SK-MEL-5 (cell line): ENCODE measurements at places on chromosomes 1 and 21.

- no peak for DNase-seq
These were observed 202.3 kb upstream of the GALNT2 start for GRCh38 chr1:229864686-229865230.

- no peak for DNase-seq
These were observed 19.7 kb downstream of the FGGY start for GRCh38 chr1:59316497-59317128.

DNA sequence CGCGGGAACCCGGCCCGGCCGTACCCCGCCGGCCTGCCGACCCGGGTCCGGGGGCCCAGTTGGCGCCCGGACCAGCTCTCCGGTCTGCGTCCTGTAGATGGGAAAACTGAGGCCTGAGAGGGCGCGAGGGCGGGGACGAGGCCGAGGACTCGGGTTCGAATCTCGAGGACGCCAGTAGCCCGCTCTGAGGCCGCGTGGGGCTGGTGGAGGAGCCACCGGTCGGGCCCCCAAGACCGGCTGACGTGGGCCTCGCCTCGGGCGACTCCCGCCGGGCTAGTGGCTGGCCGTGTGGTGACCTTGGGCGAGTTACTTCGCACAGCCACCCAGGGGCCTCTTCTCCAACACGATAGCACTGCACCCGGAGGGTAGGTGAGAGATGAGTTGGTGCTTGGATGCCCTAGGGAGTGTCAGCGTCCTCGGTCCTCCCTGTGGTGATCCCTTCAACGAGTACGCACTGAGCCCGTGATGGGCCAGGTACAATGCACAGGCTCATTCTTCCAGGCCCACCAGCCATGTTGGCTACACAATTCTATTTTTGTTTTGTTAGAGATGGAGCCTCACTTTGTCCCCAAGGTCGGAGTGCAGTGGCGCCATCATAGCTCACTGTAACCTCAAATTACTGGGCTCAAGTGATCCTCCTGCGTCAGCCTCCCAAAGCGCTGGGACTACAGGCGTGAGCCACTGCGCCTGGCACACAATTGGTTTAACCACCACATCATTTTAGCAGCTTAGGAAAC, 404 bp upstream of the SCMH1 start:
- DNase-seq = no peak

GRCh38 chr1:228866468-228866867, 131.2 kb downstream of the RHOU start:
- DNase-seq = no peak

- DNase-seq = no peak
These were observed 210.1 kb upstream of the C1orf87 start for GRCh38 chr1:60283690-60284089.

DNA sequence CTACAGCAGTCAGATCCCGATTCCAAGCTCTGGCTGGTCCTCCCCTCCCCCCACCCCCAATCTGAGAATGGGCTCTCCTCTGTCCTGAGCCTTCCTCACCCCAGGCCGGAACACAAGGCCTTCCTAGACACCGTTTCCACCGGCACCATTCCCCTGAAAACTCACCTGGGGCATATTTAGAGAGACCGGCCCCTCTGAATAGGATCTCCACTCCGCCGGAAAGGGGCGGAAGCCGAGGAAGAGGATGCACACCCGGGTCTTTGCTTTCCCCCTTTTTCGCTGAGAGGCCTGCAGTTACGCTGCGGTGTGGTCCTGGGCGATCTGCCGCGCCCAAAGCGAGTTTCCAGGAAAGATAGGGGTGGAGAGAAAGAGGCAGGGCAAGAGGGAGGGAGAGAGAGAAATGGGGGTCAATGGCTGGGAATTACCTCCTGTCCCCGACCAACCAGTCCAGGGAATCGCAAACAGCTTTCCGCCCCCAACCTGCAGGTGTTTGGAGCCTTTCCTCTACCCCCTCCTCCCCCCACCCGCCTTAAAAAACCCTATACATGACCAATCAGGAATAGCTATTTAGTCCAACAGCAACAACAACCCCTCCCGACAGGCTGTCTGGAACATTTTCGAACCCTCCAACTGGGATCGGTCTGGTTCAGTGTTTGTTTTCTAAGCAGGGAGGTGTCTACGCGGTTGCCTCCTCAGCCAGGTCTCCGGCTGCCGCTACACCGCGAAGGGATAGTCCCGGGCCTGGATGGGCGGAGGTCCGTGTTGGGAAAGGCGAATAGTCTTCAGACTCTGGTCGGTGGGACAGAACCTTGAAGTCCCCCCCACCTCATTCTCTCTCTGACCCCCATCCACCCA, 2.8 kb downstream of the TAL1 start:
- DNase-seq = no peak

DNA sequence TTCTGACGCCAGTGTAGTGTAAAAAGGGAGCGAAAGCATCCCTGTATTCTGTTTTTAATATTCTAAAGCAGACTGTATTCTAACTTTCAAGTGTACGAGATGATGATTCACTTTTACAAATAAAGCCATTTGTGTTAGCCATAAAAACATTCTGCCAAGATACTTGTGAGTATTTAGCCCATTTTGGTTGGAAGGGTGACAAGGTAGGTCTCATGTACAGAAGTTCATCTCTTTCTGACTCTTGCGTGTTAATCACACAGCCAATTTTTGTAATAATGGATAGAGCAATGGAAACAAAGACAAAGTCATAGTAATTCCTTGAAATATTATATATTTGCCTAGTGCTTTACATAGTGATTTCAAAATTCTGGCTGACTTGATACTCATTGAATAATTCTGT, 125.3 kb upstream of the GREM2 start:
- no peak for DNase-seq

DNA sequence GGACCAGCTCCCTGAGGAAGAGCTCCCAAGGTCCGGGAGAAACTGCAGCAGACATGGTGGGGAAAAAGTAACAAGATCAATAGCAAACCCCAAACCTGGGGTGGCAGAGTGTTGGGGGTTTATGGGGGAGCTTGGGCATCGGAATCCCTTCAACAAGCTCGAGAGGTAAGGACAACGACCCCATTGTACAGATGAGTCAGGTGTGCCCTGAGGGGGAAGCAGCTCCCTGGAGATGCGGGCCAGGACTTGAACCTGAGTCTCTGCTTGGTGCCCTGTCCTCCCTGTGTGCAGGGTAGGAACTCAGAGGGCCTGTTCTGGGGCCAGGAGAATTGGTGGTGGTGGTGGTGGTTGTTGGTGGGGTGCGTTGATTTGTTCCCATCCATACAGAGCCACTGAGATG, 125.4 kb downstream of the PTPRU start:
- DNase-seq = no peak

- DNase-seq = no peak
These were observed 7.9 kb upstream of the A3GALT2 start for GRCh38 chr1:33328817-33329216.

GRCh38 chr1:117001254-117001927, at the start of gene CD101:
Gene CD101, plus strand, starts transcription at chr1:117001760. Its CDS starts 58 bp downstream, at chr1:117001818.
- DNase-seq = no peak
